ENCODE measurements at places on chromosomes 7 and 10. TPM values are rescaled to one million over a fixed set of nuclear protein-coding genes. Genes with fewer than 3 reads are reported as not detected.

The SCD gene
- total RNA-seq: 428 TPM

The ZNF239 gene
- 5.7 TPM for total RNA-seq

DNA sequence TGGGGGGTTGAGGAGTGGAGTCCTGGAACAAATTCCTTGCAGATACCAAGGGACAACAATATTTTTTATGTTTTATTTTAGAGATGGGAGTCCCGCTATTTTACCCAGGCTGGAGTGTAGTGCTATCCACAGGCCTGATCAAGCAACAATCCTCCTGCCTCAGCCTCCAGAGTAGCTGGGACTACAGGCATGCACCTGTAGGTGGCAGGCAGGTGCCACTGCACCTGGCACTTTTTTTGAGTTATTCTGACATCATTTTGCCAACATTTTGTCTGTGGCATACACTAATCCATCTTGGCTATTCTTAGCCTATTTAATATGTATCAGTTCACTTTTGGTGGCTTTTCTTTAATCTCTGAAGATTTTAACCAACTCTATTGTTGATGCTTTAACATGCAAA is 317.8 kb upstream of the MTPN start:
- H3K27ac ChIP-seq: no peak overlapping the region
- no peaks in the 10 kb centered on the region for H3K27me3 ChIP-seq
- no peak for DNase-seq
- no peak overlapping the region for H3K4me3 ChIP-seq
- H3K36me3 ChIP-seq: no peaks in the 10 kb centered on the region

DNA sequence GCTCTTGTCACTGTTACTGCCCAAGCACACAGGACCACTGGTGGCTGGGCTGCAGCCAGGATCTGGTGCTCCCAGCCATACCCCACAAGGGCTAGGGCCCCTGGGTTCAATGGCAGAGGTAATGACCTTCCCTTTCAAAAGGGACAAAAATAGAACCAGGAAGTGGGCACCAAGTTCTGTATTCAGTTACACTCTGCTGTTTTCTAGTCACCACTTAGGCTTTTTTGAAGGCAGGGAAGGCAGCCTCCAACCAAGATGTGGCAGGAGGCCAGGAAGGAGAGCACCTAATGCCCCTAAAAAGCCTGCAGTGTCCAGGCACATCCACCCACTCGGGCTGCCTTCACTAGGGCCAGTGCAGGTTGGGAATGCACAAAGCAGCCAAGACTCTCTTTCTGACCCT is 47.8 kb downstream of the NOD1 start:
- H3K36me3 ChIP-seq: peaks cover 9% of the 10 kb centered on the region
- H3K4me3 ChIP-seq: no peak overlapping the region
- no peaks in the 10 kb centered on the region for H3K4me1 ChIP-seq
- no peak overlapping the region for H3K27ac ChIP-seq
- no peaks in the 10 kb centered on the region for H3K27me3 ChIP-seq

DNA sequence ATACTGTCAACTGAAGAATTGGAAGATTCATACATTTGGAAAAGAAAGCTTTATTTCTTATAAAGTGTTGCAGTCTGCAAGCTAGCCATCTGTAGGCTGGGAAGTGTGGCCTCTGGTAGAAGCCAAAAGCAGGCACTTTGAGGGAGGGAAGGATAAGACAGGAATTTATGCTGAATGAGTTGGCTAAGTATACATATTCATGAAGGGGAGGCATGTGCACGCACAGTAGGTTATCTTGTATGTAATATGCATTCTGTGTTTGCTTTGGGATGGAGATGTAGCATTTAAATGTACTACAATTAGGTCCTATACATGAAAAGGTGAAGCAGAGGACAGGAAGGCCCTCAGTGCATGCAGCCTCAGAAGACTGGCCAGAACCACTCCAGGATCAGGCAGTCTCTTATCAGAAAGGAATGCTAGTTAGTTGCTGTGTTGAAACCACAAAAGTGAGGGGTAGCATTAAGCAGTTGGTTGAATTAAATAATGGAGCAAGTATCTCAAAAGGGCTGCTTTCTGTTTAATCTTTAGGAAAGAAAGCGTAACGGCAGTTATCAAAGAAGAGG is 40.9 kb downstream of the MYO3A start:
- H3K4me1 ChIP-seq: peaks cover 6% of the 10 kb centered on the region
- H3K27ac ChIP-seq: peak overlapping the region; percentile 55
- H3K27me3 ChIP-seq: no peaks in the 10 kb centered on the region
- DNase-seq: peak; percentile 86
- H3K36me3 ChIP-seq: no peaks in the 10 kb centered on the region

DNA sequence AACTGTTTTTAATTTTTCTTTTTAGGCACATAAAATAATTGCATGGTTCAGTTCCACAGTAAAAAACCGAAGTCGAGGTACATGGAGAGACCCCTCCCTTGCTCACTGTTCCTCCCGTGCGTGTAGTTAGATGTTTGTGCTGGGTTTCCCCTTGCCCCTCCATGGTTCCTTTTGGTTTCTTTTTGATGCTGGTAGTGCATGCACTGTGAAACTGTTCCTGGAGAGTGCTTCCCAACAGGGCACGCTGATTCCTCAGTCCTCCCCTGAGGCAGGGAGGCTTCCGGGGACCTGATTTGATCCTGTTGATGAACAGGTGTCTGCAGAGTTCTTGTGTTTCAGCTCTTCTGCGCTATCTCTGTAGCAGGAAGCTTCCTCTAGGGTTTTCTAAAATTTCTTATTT is 69.5 kb downstream of the ADCY1 start:
- H3K27ac ChIP-seq: no peak overlapping the region
- no peaks in the 10 kb centered on the region for H3K4me1 ChIP-seq
- H3K27me3 ChIP-seq: no peaks in the 10 kb centered on the region
- no peak overlapping the region for H3K4me3 ChIP-seq
- H3K36me3 ChIP-seq: no peaks in the 10 kb centered on the region
- DNase-seq: no peak

DNA sequence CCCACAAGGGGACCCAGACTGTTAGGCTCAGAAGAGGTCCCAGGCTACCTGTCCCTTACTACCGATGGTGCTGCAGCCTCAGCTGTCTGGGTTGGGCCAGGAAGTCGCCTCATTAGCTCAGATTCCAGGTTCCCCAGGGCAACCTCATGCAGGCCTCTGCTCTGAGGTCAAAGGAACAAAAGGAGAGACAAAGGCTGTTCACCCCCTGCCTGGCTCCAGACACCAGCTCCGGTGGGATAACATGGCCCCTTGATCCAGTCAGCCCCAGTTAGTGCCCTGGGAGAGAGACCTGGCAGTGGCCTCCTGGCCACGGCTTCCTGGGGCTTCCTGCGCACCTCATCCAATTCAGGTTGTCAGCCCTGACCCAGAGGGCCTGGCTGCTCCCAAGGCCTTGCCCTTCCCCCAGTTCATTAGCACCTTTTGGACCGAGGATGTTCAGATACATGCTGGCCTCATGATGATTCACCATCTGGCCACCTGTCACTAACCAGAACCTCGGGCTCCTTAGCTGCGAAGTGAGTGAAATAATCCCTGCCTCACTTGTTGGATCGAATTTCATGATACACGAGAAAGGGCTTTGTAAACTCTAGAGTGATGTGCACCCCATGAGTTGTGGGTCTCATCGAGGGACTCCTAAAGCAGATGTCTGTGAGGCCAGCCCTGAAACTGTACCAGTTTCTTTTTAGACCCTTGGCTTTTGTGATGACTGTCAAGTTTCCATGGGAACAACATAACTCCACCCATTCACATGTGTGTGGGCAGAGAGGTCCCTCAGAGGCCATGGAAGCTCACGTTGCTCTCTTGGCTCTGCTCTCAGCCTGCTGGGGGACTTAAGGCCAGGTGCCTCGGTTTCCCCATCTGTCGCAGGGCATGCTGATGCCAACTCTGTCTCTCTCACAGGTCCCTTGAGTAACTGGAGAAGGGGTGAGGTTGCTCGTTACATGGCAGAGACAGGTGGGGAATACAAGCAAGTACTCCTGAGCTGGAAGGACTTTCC is 79.5 kb upstream of the PCBD1 start:
- DNase-seq: peak; percentile 39
- H3K27me3 ChIP-seq: peaks cover 16% of the 10 kb centered on the region
- peaks cover 17% of the 10 kb centered on the region for H3K4me1 ChIP-seq
- no peak overlapping the region for H3K4me3 ChIP-seq

GRCh38 chr10:7119325-7120015 is 291.4 kb downstream of the SFMBT2 start:
- H3K36me3 ChIP-seq: no peaks in the 10 kb centered on the region
- no peaks in the 10 kb centered on the region for H3K27me3 ChIP-seq

Measured in astrocyte (in vitro differentiated cells and primary cell).